NCI-H82 (cell line): ENCODE measurements at places on chromosomes 5 and 9.

DNA sequence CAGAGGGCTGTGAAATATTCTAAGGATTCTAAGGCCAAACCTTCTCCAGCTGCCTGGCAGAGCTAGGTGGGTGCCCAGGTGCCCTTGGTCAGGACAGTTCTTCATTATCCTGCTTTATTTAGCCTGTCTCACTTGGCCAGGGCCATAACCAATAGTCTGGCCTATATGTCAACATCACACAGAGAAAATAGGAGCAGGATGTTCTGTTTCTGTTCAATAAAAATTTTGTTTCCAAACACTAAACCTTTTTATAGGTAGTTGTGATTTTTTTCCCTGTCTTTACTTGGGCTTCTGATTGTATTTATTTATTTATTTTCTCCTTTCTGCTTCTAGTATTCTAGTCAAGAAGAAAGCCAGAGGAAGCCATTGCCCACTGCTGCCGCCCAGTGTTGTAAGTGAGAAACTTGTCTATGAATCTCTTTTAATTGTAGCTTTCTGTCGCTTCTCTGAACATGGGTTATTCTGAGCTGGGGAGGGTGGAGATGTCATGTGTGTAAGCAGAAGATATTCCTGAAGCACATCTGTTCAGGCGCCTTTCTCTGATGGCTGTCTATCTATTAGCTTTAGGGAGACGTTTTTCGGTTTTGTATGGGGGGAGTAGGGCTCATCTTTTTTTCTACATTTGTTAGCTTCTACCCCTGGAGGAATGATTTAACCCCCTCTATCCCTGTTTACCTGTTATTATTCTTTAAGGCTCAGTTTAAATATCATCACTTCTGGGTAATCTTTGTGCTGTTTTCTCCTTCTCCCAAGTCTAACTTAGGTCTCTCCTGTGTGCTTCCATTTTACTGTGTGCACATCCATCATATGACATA, 97.1 kb downstream of the UNC13B start:
- peak; percentile 77 for DNase-seq

DNA sequence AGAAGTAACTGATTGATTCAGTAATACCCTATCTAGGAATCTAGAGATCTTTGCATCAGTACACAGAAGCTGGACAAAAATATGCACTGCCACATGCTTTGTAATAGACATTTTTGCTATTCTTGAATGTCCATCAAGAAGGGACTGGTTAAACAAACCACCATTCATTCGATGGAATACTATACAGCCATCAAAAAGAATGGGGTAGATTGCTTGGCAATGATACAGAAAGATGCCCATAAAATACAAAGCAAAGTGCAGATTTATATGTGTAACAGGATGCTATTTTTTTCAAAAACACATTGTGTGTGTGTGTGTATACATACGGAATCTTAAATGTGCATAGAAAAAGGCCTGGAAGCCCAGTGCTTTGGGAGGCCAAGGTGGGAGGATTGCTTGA, 7.6 kb downstream of the TNIP1 start:
- DNase-seq, result no peak

DNA sequence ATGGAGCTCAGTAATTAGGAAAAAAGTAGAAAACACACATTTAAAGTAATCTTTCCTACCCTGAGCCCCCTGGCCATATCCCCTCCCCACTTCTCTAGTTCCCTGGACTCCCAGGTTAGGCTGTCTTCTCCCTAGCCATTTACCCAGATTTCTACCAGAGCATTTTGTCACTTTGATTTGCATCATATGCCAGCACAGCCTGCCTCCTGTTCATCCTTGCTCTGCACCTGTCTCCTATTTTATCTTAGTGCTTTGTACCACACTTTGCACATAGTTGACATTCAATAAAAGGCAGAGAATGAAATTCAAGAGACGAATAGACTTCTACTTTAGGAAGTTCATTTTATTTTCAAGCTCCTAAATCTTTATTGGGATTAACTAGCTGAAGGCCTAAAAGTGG, 344.5 kb downstream of the EBF1 start:
- DNase-seq, result no peak

- DNase-seq, result peak; percentile 63
Observed at GRCh38 chr9:127489471-127490115, 38.3 kb downstream of the LRSAM1 start.

- no peak for DNase-seq
Observed at GRCh38 chr9:118652912-118653311, 716.3 kb downstream of the BRINP1 start.
